ENCODE measurements at places on chromosomes 13 and 19.

DNA sequence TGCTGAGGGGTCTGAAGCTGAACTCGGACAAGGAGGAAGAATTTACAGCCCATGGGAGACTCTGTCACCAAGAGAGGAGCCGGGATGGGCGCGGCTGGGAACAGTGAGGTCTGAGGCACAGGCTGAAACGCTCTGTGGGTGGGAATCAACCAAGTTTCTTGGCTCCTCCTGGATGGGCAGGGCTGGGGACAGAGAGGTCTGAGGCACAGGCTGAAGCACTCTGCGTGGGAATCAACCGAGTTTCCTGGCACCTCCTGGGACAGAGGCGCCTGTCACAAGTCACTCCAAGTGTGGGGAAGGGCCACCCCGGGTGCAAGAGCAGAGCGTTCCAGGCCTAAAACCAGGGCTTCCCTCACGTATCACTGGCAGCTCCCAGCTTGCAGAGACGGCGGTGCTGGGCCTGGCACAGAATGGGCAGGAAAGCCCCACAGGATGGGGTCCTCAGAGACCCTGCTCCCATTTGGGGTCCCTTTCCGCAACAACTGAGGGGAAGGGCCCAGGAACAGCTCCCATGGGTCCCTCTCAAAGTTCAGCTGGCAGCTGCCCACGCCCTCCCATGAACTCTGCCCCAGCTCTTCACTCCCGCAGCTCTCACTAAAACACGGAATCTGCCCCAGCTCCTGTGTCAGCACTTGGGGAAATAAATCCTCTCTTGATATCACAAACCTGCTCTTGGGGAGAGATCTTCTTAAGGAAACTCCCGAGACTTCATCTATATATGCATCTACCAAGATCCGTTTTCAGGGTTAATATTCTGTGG lies 18.5 kb downstream of the AP3D1 start:
- no peak for DNase-seq

DNA sequence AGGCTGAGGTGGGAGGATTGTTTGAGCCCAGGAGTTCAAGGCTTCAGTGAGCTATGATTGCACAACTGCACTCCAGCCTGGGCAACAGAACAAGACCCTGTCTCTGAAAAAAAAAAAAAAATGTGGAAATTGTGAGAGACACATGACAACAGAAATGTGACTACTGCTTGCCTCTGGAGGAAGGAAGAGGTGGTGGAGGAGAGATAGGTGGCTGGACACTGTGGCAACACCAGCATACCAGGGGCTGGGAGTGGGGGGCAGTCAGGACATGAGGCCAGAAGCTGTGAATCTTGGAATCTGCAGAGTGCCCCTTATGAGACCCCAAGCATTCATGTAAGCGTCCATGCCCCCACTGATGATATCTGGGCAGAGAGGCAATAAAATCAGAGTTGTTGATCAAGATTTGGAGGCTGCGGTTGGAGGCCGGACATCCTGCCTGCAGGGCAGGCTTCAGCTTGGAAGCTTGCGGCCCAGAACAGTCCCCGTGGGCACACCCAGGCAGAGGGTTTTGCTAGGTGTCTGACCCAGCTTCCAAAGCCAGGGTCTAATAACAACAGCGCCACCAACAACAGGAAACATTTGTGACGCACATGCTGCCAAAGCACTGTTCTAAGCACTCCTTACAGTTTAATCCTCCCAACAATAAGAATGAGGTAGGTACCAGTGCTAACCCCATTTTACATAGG lies 16.9 kb downstream of the FAM187B start:
- no peak for DNase-seq

DNA sequence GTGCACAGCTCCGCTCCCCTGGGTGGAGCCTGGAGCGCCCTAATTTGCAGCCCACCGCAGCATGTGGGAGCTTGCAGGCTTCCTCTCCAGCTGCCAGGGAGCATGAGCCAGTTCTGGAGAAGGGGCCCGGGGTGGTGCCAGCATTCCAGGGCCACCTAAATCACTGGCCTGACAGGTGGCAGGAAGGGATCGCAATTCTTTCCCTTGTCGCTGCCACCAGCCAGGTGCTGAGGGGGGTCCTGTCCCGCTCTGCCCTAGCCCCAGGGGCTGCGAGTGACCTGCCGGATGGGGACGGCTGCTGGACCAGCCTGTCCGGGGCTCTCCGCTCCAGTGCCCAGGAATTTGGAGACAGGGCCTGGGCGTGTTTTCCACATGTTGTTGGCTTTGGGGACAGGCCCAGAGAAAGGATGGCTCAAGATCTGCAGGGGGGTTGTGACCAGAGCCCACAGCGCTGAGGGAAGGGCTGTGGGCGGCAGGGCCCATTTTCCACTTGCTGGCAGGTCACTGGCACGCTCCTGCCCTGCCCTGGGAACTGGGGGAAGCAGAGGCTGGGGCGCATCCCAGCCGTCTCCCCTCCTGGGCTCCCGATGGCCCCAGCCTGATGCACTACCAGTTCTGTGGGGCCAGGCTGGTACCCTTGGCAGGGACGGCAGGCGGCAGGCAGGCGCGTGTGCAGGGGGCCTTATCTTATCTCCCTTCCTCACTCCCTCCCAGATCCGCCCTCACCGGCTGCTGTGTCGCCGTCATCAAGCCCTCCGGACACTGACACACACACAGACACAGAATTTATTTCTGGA lies 9.5 kb downstream of the NDUFA11 start:
- no peak for DNase-seq

GRCh38 chr13:27203186-27203585 lies 31.6 kb upstream of the USP12 start:
- DNase-seq = no peak

- no peak for DNase-seq
These were observed 77.3 kb upstream of the LSM14A start for GRCh38 chr19:34094960-34095359.

DNA sequence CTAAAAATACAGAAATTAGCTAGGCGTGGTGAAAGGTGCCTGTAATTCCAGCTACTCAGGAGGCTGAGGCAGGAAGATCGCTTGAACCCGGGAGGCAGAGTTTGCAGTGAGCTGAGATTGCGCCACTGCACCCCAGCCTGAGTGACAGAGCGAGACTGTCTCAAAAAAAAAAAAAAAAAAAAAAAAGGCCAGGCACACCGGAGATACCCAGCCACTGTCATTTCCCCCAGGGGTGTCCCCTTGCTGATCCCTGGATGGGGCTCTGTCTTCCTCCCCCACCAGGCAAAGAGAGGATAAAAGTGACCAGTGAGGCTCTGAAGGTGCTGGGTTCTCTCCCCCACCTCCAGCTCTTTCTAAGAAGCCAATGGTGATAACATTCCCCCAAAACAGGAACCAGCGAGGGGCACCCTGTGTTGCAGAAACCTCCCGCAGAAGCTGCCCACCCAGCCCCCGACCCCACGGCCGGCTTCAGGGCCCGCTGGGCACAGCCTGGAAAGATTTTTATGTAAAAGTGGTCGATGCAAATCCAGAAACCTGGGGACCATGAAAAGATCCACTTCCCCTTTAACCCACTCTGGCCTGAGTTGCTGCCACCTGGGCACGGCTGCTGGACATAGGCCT lies 61.4 kb upstream of the KLF2 start:
- DNase-seq = no peak

- no peak for DNase-seq
These were observed 39.6 kb downstream of the INSR start for GRCh38 chr19:7254590-7254989.

DNA sequence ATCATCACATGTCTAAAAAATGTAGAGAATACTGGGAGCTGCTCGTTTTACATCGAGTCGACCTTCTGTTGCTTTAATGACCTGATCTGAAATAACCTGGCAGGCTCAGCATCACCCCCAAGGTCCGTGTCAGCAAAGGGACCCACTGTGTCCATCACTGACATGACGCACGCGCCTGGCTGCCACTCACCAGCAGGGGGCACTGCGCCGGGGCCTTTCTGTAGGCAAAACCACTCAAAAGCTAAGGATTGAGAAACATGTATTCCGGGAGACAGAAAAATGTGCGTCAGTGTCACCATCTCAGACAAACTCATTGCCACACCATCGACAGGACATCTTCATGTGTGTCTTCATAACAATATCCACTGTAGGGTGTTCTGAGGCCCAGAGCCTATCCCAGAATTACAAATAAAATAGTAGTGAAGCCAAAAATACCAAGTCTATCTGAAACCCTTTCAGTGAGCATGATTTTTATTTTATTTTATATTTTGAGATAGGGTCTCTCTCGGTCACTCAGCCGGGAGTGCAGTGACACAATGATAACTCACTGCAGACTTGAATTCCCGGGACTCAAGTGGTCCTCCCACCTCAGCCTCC lies 130.3 kb upstream of the LSM14A start:
- no peak for DNase-seq

DNA sequence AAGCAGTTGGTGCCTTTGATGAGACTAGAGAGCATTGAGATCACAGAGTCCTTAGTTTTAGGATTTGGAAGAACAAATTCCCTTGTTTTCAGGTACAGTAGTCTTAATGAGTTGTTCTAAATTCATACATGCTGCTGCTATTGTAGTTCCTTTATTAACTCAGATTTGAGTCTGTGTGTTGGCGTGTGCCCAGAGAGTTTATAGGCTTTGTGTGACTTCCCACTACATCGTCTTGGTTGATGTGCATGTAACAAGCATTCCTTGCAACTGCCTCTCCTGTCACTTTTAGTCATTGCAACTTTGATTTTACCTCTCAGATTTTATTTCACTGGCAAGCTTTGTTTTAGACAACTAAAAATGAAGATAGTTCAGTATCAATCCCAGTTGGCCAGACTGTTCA lies 135.5 kb downstream of the ZAR1L start:
- no peak for DNase-seq

- DNase-seq = no peak
These were observed 11.1 kb downstream of the ZNF91 start for GRCh38 chr19:23384166-23384565.

DNA sequence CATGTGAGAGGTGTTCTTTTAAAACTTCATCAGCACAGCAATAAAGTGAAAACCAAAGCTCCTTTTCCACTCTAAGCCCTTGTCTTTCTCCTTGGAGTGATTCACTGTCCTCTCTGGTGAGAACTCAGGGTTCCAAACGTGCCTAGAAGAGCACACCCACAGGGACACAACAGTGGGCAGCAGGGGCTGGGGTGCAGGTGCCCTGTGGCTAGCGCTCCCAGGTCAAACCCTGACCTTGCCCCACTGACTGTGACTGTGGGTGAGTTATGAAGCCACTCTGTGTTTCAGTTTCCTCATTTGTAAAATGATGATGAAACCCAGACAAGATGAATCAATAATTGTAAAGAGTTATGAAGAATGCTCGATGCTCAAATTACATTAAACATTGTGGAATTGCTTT lies 37.6 kb upstream of the IGFL1 start:
- no peak for DNase-seq

DNA sequence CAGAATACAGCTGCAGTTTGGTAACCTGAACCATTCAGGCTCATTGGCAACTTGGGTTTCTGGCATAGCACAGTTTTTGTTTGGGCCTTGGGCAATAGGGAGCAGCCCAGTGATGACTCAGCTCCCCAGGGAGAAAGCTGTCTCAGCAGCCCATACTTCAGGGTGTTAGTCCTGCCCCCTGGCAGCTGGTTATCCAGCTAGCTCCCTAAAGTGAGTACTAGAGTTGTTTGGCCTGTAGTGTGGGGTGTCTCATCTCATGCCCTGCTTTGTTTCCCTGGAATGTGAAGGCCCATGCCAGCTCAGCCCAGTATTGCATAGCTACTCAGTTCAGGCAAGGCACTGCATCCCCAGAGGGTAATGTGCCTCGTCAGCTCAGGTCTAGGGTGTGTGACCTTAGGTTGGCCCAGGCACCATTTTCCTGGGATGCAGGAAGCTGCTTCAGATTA lies 18.2 kb upstream of the ZNF543 start:
- peak; percentile 39 for DNase-seq

DNA sequence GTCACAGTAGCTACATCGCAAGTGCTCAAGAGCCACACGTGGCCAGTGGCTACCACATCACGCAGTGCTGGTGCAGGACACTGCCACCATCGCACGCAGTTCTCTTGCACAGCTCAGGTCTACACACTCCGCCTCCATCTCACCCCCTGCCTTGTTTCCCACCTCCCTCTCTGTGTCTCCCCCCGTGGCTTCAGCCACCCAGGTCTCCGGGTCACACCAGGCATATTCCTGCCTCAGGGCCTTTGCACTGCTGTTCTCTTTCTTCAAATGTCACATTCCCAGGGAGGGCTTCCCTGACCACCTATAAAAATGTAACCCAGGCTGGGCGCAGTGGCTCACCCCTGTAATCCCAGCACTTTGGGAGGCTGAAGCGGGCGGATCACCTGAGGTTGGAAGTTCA lies 10.6 kb downstream of the CCDC8 start:
- DNase-seq = no peak

DNA sequence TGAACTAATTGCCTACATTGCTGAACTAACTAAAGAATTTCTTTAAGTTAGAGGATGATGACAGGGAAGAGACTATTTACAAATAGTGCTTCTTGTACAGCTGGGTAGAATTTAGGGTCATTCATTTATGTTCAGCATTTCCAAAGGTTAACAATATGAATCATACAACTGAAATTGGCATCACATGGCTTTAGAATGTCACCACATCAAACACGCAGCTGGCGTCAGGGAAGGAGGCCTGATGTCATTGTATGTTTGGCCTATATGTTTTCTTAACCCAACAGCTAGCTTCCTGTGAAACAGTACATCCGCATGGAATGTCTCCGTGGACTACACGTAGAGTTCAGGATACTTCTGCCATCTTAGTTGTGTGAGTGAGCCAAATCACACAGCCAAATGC lies 99.0 kb upstream of the TNFSF11 start:
- no peak for DNase-seq

DNA sequence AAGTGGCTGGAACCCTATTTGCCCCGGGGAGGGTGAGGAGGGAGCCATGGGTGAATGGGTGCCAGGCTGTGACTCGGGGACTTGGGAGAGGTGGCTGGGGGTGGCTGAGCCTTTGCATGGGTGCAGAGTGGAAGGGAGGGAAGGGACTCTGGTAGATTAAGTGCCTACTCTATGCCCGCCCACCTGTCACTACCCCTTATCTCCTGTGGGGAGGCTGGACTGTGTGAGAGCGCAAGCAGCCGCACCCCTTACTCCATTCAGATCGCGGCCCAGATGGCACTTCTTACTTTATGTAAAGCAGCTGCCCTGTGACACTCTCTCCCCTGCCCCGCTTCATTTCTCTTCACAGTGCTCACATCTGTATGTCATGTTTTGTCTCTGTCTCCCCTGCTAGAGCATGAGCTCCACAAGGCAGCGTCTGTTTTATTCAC lies 2.9 kb downstream of the KASH5 start:
- DNase-seq = no peak

DNA sequence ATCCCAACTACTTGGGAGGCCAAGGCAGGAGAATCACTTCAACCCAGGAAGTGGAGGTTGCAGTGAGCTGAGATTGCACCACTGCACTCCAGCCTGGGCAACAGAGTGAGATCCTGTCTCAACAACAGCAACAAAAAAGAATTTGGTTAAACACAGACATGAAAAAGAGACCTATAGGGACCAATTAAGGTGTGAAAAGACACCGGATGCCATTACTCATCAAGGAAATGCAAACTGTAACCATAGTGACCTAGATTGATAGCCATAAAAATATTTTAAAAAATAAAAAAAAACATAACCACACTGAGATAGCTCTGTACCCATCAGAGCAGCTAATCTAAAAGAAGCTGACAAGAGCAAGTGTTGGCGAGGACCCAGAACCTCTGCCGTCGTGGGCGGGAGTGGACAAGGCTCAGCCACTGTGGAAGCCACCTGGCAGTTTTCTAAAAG lies 37.1 kb upstream of the ISYNA1 start:
- DNase-seq = no peak
